ENCODE measurements at places on chromosomes 16 and 17.

DNA sequence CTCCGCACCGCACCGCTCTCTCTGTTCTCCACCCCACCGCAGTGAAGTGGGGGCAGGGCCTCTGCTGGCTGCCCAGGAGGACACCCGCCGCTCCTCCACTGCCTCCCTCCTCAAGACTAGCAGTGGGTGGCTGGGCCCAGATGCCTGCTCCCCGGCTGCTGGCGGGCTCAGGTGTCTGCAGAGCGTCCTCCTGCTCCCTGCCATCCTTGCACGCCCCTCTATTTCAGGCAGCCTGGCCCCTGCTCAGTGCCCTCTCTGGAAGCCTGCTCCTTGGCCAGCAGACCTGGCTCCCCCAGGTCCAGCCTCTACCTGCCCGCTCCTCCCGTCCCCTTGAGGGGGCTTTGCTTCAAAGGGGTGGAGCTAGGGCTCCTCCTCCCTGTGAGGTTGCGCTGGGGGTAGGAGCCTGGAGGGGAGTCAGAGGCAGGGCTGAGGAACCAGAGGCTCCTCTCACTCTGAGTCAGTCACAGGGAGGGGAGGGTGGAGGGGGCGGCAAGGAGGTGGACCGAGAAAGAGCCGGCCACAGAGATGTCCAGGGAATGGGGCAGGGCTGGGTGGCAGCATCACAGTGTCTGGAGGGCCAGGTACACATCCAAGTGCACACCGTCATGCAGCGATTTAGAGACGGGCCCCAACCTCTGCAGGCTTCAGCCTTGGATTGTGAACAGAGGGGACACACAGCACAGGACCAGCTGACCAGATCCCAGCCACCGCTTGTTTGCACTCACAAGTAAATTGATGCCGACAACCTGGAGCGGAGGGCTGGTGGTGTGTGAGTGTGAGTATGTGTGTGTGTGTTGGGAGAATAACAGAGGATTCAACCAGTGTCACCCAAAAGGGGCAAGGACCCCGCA is 9.8 kb upstream of the TMEM92 start:
- no peak for DNase-seq

DNA sequence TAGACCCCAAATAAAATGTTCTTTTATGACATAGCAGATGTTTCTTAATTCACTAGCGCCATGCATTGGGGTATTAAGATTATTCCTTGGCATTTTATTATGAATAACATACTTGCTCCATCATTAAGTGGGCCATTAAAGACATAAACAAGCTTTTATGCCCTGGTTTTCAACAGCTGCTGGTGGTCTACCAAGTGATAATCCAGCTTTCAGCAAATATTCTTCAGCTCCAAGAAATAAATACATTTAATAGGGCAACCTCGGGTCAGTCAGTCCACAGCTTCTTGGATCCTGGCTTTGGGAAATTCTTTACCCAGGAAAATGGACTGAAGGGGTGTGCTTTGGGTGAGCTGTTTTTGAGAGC is 217.3 kb upstream of the IRX3 start:
- no peak for DNase-seq

GRCh38 chr17:2797637-2798036 is 1.4 kb downstream of the RAP1GAP2 start:
- no peak for DNase-seq

DNA sequence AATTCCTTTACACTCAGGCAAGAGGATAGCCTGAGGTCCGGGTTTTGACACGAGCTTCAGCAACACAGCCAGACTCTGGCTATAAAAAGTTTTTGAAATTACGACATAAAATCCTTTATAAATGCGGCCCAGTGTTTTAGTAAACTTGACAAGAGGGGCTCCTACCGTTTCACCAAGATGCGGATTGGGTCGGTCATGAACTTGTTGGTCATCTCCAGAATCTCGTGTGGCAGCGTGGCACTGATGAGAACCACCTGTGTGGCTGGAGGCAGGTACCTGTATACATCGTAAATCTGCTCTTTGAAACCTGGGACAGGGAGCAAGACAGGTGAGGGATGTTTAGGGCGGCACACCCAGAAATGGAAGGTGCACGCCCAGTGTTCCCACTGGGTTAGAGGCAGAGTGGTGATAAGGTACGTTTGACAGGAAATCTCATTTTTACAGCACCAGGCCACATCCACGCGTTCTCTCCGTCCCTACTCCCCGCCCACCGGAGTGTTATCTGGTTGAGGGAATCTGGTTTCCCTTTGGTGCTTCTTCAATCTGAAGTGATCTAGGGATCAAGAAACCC is 8.0 kb downstream of the EIF4A3 start:
- DNase-seq, result no peak

GRCh38 chr16:75323933-75324332 is 72.5 kb upstream of the BCAR1 start:
- no peak for DNase-seq

GRCh38 chr16:82082543-82083244 is 47.6 kb downstream of the HSD17B2 start:
- DNase-seq, result no peak

GRCh38 chr16:81482329-81483063 is 37.9 kb downstream of the CMIP start:
- no peak for DNase-seq

DNA sequence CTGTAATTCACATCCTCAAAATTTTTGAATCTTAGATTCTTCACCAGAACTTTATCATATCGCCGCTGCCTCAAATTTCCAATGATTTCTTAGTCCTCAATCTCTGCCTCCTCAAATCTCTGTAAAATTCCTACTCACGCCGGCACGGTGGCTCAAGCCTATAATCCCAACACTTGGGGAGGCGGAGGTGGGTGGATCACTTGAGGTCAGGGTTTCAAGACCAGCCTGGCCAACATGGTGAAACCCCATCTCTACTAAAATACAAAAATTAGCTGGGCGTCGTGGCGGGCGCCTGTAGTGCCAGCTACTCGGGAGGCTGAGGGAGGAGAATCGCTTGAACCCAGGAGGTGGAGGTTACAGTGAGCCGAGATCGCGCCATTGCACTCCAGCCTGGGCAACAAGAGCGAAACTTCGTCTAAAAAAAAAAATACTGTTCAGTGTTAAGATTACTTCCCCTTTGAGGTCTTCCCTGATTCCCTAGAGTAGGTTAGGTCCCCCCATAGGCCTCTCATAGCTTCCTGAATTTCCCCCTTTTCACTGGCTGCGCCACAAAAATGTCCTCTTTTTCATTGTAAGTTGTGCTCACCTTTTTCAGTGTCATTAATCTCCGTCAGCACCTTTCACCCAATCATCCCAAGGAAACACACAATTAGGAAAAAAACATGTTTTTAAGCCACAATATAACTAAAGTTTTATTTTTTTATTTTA is 919 bp upstream of the CBX1 start:
- DNase-seq, result no peak

DNA sequence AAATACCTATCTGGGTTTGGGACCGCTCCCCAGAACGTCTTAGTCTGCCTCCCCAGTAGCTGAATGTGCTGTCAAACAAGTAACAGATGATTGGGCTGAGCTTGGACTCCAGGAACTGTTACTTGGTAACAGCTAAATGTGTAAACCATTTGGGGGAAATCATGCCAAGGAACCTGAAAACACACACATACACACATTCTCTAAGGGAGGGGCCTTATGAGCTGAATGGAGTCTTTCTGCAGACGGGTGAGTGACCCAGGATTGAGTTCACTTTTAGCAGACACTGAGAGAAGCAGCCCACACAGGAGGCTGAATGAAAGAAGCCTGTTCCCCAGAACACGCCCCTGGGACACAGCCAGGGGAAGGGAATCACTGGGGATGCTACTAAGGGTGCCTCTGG is 1.6 kb downstream of the ACLY start:
- no peak for DNase-seq

- no peak for DNase-seq
These were observed 55.6 kb upstream of the MAP3K14 start for GRCh38 chr17:45372325-45372869.

- no peak for DNase-seq
These were observed 13.4 kb downstream of the ABCA8 start for GRCh38 chr17:68941761-68942160.

GRCh38 chr16:24255456-24256371 is at the start of gene CACNG3:
TSS of gene CACNG3 (plus strand) at chr16:24256335. CDS start at chr16:24256755, 420 bp downstream.
- DNase-seq, result peak; percentile 2

DNA sequence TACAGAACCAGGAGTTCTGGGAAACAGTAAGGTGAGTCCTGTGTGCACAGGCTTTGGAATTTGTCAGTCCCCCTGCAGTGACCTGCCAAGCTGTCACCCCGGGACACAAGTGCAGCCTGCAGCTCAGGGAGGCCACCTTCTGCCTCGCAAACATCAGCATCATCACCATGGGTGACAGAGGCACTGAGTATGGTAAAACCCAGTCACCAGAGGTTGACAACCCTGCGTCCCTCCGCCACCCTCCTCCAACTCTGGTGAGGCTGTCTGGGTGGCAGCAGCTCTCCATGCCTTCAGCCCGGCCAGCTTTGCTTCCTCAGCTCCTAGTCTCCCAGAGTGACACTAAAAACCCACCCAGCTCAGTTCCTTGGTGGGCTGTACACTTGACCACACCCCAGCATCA is 221.0 kb downstream of the CPPED1 start:
- no peak for DNase-seq

GRCh38 chr16:86640265-86640843 is 62.0 kb downstream of the FOXL1 start:
- DNase-seq, result no peak

- DNase-seq, result no peak
These were observed 14.2 kb upstream of the SLC38A10 start for GRCh38 chr17:81309140-81309858.

- no peak for DNase-seq
These were observed 32.4 kb upstream of the MMD start for GRCh38 chr17:55453839-55454557.

DNA sequence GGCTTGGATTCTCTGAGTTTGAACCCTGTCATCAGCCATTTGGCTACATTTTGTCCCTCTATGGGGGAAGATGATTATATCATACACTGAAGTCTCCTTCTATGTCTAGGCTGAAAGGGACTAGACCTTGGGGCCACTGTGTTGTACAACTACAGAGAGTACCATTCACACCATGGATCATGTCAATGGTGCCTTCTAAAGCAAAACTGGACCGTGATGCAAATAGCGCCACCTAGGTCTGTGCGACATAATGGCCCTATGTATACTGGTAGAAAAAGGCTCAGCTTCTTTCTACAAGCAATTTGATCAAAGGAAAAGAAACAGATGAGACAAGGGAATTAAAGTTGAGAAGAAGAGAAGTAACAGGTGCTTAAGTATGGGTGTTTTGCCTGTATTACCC is 100.7 kb downstream of the LYRM1 start:
- no peak for DNase-seq

- DNase-seq, result no peak
These were observed 51.7 kb downstream of the CMC2 start for GRCh38 chr16:80954985-80955384.

- no peak for DNase-seq
These were observed 57.7 kb upstream of the NLK start for GRCh38 chr17:27984816-27985215.

- no peak for DNase-seq
These were observed 24.7 kb upstream of the PSMD7 start for GRCh38 chr16:74271872-74272271.

DNA sequence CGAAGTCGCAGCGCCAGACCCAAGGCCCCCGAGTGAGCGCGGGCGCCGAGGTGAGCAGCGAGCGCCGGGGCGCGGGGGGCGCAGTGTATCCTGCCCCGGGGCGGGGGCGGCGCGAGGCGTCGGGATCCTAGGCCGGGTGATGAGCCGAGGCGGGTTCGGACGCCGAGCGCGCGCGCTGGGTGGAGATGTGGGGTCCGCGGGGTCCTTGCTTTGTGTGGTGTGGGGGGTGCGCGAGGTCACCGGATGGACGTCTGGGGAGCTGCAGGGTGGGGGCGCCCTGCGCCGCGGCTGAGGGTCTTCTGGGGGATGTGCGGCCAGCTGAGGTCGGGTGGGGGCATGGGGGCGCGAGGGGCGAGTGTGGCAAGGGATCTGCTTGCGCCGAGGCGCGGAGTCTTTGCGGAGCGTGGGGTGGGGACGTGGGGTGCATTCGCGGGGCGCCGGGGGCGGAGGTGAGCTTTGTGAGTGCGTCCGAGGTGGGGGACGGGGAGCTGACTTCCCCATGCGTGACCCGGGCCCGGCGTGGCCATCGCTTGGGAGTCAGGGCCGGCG is 560 bp downstream of the RAI1 start:
- peak; percentile 25 for DNase-seq

DNA sequence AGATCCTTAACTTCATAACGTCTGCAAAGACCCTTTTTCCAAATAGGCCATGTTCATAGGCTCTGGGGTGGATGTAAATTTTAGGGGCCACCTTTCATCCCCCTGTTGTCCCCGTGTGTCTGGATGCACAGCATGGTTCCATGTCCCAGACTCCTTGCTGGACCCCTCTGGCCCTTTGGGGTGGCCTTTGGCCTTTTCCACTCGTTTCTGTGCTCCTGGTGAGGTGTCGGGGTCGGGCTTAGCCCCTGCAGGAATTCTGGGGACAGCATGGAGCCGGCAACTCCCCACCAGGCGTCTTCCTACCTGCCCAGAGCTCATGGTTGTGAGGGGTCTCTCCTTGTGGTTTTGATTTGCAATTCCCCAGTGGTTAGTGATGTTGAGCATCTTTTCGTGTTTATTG is 183.5 kb downstream of the SEC14L1 start:
- DNase-seq, result no peak

DNA sequence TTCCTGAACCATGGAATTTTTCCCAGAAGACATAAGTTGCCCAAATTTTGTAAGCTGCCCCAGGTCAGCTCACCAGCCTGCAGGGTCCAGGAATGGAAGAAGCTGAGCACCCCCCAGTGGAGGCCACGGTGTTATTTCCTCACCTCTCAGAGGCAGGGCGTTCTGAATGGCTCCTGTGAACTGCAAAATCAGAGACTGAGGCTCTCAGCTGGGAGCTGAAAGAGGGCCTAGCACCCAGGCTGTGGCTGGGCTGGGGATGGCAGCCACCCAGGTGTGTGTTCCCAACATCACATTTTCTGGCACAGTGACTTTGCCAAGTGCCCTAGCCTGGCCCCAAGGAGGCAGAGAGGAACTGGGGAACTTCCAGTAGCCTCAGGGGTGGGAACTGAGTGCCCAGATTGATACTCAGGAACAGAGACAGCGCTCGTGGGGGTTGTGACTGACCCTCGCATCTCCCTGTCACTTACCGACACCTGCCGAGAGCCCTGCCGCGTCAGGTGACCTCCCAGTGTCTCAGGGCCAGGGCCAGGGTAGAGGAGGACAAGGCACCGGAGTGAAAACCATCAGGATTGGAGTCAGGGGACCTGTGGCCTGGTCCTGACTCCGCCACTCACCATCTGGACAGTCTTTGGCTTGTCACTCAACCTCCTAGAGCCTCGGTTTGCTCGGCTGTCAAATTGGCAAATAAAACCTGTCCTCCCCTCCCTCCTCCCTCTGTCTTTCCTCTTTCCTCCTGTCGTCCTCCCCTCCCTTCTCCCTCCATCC is 11.3 kb downstream of the CACNG4 start:
- no peak for DNase-seq

- DNase-seq, result no peak
These were observed 688 bp downstream of the ADAP2 start for GRCh38 chr17:30922235-30923030.

DNA sequence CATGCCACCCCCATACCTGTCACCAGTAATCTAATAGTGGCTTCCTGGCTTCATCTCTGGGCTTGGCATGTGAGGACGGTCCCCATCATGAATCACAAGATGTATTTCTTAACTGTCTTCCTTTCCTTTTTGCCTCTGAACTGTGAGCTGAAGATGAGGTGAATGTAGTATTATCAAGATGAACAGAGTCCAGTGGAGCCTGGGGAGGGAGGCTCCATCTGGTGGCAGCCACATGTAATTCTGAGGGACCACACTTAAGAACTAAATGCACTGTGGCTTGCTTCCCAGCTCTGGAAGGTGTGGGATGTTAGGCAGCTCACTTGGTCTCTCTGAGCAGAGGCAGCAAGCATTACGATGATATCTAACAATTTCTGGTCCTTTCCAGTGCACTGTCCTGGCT is 354.9 kb upstream of the ASIC2 start:
- DNase-seq, result no peak

Data from effector CD8-positive, alpha-beta T cell (primary cell).